CD4-positive, alpha-beta T cell treated with Interleukin-4 for 1 hour (primary cell): ENCODE measurements at places on chromosomes 4 and X.

DNA sequence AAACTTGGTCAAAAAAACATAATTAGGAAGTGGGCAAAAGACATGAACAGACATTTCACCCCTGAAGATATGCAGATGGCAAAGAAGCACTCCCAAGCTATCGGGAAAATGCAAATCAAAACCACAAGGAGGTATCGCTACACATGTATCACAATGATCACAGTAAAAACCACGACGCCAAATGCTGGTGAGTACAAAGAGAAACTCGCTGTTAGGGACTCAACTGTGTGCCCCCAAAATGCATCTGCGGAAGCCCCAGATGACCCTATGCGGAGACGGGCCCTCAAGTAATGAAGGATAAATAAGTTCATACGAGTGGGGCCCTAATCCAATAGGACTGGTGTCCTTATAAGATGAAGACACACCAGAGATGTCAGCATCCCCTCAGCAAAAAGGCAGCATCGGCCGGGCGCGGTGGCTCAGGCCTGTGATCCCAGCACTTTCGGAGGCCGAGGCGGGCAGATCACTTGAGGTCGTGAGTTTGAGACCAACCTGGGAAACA is 10.2 kb downstream of the GAK start:
- DNase-seq = no peak

DNA sequence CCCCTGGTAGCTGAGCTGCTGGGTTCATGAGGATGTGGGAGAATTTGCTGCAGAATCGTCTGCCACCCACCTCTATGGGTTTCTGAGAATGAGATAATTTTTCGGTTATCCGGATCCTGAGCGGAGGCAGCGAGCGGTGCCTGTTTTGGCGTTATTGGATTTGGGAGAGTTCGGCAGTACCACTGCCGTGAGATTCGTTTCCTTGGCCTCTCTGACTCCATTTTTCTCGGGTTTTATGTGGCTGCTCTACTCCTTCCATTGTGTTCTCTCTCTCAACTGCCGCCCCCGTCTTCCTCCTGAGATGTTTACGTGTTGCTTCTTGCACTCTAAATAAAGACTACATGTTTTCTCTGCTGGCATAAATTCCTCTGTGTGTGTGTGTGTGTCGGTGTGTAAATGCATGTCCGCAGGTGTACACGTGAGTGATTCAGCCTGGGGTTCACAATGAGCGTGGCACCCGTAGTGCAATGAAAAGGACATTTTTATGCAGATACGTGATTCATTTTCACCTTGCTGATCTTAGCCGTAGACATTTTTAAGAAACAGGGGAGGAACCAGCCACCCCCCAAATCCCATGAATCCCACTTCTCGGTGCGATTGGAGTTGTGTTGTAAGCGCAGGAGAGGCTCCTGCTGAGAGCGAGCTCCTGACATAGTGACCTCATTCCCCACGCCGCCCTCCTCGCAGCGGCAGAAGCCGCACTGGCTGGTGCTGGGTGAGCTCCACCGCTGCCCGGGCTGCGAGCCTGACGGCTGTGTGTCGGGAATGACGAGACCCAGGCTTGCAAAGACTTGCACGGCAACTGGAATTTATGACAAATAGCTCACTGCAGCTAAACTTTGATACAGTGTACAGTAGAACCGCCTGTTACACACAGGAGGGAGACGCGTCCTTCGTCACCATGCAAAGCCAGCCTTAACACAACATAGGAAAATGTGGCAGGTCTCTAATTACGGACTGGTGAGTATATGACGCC is 82.2 kb downstream of the STOX2 start:
- no peak for DNase-seq

- DNase-seq = peak; percentile 34
Measured at GRCh38 chr4:38075370-38076152, 115.4 kb downstream of the PTTG2 start.

GRCh38 chr4:1470393-1470670 is 64.1 kb upstream of the NKX1-1 start:
- DNase-seq = no peak

- DNase-seq = no peak
Measured at GRCh38 chr4:88938138-88938537, 118.8 kb downstream of the FAM13A start.

- peak; percentile 66 for DNase-seq
Measured at GRCh38 chr4:15729910-15730533, 27.2 kb downstream of the BST1 start.

DNA sequence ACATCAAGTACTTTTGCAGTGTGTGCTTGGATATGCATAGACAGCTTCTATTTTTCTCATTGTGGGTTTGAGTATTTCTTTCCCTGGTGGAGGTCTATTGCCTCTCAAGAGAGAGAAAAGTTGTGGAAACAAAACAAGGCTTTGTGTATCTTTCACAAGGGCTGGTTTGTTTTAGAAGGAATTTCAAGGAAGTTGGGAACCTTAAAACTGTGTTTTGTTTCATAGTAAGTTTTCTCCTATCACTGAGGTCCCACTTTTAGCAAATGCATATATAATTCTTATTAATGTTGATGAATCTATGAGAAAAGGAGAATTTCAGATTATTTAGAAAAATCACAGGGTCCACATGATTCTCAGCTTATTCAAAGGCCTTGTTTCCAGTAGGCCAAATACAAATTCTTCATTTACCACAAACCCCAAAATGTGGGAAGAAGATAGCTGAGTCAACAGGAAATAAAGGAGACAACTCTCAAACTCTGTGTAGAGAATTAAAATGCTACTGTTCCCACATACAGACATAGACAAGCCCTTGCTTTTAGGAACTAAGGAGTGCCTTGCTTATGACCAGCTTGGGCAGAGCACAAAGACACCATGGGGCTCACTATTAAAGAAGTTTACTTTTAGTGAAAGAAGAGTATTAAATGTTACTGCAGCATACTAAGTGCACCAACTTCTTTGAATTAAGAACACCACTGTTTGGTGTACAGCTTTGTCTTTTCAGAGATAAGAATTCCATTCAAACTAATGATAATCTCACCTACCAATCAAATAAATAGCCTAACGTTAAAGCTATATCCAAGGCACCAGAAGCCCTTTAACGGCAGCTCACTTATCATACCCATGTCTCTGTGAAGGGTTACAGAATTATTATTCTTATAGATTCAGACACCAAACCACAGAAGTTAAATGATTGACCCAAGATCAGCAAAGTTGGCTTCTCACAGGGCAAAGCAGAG is 177.4 kb upstream of the LEF1 start:
- DNase-seq = no peak

- no peak for DNase-seq
Measured at GRCh38 chr4:16627999-16628398, 270.4 kb downstream of the LDB2 start.

- no peak for DNase-seq
Measured at GRCh38 chrX:40526412-40526811, 54.4 kb upstream of the ATP6AP2 start.

GRCh38 chrX:63764946-63765345 is 20.1 kb downstream of the ARHGEF9 start:
- no peak for DNase-seq

DNA sequence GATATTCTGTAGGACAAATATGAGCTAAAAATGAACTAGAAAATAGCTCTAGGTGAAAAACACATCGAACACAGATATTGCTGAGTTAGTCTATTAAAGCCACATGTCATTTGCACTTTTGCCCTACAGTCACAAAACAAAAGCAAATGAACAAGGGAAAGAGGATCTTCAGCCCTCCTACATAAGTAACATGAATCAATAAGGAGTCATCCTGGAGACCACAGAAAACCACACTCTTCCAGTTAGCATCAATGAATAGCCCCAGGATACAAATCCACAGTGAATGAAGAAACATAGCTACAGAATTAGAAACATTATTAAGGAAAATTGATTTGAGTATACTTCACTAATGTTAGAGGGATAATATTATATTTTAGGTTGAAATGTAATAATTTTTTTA is 311.4 kb downstream of the MAPK10 start:
- DNase-seq = no peak

DNA sequence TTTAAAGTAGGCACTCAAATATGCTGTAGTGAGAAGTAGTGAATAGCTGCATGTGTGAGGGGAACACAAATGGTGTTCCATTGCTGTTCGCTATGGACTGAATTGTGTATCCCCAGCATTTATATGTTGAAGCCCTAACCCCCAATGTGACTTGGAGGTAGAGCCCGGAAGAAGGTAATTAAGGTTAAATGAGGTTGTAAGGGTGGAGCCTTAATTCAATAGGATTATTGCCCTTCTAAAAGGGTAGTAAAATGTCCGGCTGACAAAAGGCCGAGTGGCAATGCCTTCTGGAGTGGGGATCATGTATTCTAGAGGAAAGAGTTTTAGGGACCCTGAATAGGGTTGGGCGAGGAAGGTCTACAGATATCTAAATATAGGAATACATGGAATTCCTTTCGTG is 168.9 kb upstream of the NUDT10 start:
- DNase-seq = no peak

DNA sequence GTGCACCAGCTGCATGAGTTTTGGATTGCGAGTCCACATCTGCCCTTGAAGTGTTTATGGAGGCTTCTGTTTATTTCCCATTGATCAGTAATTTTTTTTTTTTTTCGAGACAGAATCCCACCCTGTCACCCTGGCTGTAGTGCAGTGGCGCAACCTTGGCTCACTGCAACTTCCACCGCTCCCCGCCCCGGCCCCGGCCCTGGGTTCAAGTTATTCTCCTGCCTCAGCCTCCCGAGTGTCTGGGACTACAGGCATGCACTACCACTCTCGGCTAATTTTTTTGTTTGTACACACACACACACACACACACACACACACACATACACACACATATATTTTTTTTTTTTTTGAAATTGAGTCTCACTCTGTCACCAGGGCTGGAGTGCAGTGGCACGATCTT is 46.1 kb downstream of the SMAD1 start:
- DNase-seq = no peak

DNA sequence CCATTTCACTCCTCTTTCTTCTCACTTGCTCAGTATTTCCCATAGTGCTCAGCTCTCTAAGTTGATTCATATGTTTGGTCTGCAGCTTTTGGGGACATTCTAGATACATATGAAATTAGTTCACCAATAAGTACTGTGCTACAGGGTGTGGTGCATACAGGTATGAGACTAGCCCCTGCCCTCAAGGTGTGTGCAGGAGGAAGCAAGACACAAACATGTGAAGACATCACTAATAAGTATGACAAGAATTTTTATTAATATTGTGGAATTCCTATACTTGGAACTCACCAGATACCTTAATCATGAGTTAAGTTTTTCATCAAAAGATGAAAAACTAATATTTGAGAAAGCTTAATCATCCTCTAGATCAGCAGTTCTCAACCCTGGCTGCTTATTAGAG is 505.2 kb downstream of the ZNF674 start:
- DNase-seq = no peak

DNA sequence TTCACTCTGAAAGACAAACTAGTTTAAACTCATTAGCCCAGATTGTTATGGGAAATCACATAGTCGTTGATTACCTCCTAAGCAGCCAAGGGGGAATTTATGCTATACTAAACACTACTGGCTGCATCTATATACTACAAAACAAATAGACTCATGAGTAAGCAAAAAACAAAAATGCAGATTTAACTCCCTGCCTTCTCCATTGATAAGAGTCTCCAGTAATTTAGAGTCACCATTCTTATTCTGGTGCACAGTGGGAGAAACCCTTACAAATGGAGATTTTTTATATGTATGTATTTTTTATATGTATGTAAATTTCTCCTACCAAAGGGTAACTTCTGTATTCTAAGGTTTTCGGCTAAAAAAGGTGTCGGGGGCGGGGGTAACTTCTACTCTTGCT is 126.6 kb downstream of the PLS3 start:
- DNase-seq = no peak

DNA sequence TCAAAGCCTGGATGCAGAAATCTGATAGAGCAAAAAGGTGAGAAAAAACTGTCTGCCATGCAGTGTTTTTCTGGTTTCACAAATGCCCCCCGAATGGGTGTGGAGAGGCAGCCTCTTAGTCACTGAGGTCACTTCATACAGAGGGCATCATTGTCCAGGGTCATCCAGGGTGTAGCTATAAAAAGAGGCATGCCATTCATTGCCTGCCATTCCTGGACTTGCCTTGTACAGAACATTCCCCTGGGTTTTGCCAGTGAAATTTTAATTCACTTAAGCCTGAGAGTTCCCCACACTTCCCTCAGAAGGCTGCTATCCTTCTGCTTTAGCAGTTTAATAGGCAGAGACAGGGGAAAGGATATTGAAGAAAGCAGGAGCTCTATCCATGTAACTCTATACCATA is 230.3 kb downstream of the UNC5C start:
- DNase-seq = no peak

GRCh38 chrX:153723351-153724251 is 586 bp downstream of the BCAP31 start:
- peak; percentile 34 for DNase-seq

DNA sequence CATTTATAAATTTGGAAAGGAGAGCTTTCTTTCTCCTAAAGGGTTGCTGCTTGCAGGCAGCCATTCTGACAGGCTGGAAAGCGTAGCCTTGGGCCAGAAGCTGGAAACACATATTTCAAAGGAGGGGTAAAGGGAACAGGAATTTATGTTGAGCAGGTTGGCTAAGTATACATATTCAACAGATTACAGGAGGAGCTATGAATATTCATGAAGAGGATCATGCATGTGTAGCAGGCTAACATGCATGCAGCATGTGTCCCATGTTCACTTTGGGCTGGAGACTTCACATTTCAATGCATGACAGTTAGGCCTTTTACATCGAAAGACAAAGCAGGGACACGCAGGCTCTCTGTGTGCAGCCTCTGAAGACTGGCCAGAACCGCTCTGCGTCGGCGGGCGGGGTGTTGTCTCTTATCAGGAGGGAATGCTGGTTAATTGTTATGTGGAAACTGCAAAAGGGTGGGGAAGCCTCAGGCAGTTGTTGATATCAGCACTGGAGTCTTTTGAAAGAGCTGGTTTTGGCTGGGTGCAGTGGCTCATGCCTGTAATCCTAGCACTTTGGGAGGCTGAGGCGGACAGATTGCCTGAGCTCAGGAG is 31.5 kb downstream of the CASP3 start:
- DNase-seq = no peak

DNA sequence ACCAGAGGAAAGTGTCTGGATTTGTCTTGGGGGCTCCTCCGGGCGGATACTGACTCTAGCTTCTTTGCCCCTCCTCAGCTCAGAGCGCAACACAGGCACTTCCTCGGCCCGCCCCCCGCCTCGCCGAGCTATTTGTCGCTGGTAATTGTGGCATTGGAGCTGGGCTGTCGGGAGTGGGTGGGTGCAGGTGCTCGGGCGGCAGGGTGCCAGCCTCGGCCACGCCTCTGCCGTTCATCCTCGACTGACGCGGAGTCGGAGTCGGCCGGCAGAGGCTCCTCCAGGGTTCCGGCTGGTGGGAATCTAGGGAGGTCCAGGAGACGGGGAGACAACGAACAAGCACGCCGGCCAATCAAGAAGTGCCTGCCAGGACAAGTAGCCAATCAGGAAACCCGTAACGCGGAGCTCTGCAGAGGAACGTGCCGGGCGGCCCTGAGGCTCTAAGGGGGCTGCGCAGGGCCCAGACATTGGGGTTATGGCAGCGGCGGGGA is 3.9 kb upstream of the SYN1 start:
- peak; percentile 58 for DNase-seq

GRCh38 chr4:111639120-111639690 is 506.0 kb upstream of the FAM241A start:
- DNase-seq = no peak
